Right lobe of liver (tissue), 6 donors: ENCODE measurements at places on chromosomes 7 and 10. TPM values are rescaled to one million over a fixed set of nuclear protein-coding genes. Genes with fewer than 3 reads are reported as not detected.

DNA sequence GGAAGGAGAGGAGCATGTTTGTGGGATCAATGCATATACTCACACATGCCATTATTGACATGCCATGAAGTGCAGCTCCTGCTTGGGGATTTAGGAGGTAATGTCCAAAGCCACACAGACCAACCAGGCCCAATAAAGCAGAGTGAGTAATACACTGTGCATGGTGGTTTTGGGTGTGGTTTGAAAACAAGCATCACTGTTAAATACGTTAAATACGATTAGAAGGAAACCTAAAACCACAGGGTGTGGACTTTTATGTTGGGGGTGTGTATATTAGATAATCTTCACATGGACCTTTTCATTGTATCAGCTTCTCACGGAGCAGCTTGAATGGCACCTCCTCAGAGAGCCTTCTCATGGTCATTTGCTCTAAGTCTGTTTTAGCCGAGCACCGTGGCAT, 10.4 kb upstream of the EIF3A start:
- no peak overlapping the region for H3K27ac ChIP-seq
- no peaks in the 10 kb centered on the region for H3K27me3 ChIP-seq
- DNase-seq: no peak
- H3K4me3 ChIP-seq: no peak overlapping the region
- H3K36me3 ChIP-seq: no peaks in the 10 kb centered on the region

Gene PSTK
- total RNA-seq: 4.0 TPM

- no peak overlapping the region for H3K27ac ChIP-seq
- no peaks in the 10 kb centered on the region for H3K36me3 ChIP-seq
- no peak for DNase-seq
- no peak overlapping the region for H3K4me3 ChIP-seq
- H3K27me3 ChIP-seq: no peaks in the 10 kb centered on the region
Observed at GRCh38 chr7:94251-94801, 98.0 kb upstream of the FAM20C start.

GRCh38 chr7:139682136-139683013, 95.4 kb downstream of the HIPK2 start:
- H3K36me3 ChIP-seq: no peaks in the 10 kb centered on the region
- H3K4me3 ChIP-seq: no peak overlapping the region
- H3K27ac ChIP-seq: peak overlapping the region; percentile 45
- H3K4me1 ChIP-seq: peaks cover 58% of the 10 kb centered on the region
- no peak for DNase-seq
- H3K27me3 ChIP-seq: no peaks in the 10 kb centered on the region

Gene BLNK
- 18.2 TPM for total RNA-seq

DNA sequence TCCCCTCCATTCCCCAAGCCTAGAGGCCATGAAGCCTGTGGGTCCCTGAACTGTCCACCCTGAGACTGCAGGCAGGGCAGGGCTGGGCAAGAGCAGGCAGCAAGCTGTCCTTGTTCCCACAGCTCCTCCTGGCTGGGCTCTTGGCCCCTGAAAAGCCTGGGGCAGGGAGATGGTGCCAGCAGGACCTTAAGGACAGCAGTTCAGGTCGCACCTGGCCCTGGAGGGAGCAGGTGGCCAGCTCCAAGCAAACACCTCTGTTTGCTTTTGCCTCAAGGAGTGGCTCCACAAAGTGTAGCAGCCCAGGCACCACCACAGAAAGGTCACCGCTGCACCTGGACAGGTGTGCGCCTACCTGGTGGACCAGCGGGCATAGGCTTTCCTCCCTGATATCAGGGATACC, 5.2 kb downstream of the RET start:
- DNase-seq: no peak
- H3K27me3 ChIP-seq: no peaks in the 10 kb centered on the region
- H3K4me1 ChIP-seq: no peaks in the 10 kb centered on the region
- no peaks in the 10 kb centered on the region for H3K36me3 ChIP-seq
- H3K27ac ChIP-seq: no peak overlapping the region

Gene ZNF804B
- total RNA-seq: not detected

DNA sequence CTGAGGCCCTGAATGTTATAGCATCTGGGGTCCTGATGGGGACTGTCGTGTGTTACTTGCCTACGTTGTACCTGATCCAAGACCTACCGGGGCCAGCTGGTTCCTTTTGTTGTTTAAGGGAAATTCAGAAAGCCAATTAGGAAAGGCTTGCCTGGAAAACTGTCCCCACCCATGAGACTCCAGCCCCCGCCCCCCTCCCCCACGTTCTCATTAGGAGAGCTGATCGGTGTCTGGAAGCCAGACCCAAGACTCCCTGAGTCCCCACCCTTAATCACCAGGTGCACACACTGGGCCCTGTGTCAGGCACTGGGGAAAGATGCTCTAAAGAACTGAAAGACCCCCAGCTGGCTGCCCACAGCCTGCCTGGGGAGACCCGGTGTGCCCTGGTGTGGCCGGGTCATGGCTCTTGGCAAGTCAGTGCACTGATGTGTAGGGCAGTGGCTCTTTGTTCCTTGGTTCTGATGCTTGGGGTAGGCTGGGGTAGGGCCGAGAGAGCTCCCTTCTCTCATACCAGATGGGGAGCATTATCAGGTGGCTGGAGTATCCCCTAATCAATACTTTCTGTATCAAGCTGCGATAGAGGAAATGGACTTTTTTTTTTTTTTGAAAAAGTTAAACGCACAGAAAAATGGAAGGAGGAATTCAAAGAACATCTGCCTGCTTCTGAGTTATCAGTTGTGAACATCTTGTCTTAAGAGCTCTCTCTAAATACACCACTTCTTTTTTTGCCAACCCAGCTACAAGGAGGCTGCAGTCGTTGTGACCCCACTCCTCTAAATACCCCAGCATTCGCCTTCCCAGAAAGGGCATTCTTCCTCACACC, 16.9 kb downstream of the TSPAN15 start:
- H3K4me3 ChIP-seq: no peak overlapping the region
- no peak for DNase-seq
- H3K36me3 ChIP-seq: no peaks in the 10 kb centered on the region
- no peaks in the 10 kb centered on the region for H3K27me3 ChIP-seq
- no peak overlapping the region for H3K27ac ChIP-seq

Gene NXPH1
- not detected for total RNA-seq

Gene GPRIN2
- 0.84 TPM for total RNA-seq

Gene WEE2
- not detected for total RNA-seq

- H3K36me3 ChIP-seq: no peaks in the 10 kb centered on the region
- H3K4me1 ChIP-seq: no peaks in the 10 kb centered on the region
- H3K27ac ChIP-seq: no peak overlapping the region
- H3K4me3 ChIP-seq: no peak overlapping the region
- no peaks in the 10 kb centered on the region for H3K27me3 ChIP-seq
Observed at GRCh38 chr7:54788664-54789063, 29.7 kb upstream of the SEC61G start.

Gene SLC16A12
- total RNA-seq: 0.88 TPM

DNA sequence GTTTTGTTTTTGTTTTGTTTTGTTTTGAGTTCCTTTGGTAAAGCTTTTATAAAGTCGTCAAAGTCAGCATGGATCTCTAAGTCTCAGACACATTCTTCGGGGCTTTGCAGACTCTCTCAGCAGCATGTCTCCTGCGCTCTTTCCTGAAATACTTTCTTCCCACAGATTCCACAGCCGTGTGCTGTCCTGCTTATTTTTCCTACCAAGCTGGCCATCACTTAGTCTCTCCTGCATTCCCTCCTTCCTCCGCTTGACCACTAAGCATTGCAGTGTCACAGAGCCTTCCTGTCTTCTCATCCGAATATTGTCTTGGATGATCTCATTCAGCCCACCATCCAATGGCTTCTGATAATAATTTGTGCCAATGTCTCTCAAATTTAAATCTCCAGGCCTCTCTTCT, 434.3 kb upstream of the C7orf33 start:
- DNase-seq: no peak
- no peaks in the 10 kb centered on the region for H3K27me3 ChIP-seq
- H3K27ac ChIP-seq: no peak overlapping the region

DNA sequence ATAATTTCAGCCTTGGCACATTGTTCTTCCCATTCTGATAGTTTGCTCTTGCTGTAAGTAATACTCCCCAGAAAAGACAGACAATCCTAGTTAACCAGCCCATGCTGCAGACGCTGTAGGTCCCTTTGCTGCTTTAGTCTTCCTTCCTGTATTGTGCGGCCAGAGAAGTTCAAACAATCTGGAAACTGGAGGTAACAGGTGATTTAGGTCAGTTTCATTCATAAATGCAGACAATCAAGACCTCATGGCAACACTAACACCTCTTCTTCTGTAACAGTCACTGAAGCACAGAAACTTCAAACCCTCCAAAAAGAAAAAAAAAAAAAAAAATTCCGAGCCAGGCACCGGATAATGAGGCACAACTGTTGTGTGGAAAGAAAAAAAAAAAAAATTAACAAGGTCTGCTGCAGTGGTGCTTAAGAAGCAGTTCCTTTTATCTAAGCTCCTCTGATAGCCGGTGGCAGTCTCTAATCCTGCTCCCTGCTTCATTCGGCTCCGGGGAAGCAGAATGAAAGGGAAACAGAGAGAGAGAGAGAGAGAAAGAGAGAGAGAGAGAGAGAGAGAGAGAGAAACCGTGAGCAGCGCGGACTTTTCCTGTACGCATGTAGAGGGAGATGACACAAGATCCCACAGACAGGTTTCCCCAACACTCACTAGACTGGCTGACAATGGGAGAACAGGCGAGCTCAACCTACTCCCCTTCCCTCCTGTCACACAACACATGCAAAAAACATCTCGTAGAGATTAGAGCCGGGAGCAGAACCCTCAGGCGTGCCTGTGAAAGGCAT, at the start of gene SEMA3A:
Gene SEMA3A (minus strand): TSS at position 306 of the 788 bp plus-strand sequence. CDS start 203 bp downstream, at position 103.
- H3K4me3 ChIP-seq: peak within 1 kb of the TSS; percentile 22
- no peaks in the 10 kb centered on the region for H3K36me3 ChIP-seq
- H3K4me1 ChIP-seq: no peaks in the 10 kb centered on the region
- no peak for DNase-seq
- H3K27me3 ChIP-seq: no peaks in the 10 kb centered on the region
- H3K27ac ChIP-seq: no peak within 1 kb of the TSS

DNA sequence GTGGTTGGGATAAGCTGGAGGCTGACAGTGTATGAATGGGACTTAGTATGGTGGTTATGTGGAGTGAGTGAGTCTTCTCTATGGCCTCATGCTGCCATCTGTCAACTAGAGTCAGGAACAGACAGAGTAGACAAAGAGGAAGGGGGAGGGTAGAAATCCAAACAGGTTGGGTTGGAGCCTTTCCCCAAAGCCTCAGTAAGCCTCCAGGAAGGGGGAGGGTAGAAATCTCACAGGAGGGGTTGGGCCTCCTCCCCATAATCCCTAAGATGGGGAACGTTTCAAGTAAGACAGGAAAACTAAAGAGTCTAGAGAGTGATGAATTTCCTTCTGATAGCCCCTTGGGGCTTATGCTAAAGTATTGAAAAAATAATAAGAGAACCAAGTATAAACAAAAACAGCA, 2.0 kb upstream of the AKR1B15 start:
- H3K27ac ChIP-seq: no peak overlapping the region
- no peaks in the 10 kb centered on the region for H3K36me3 ChIP-seq
- no peaks in the 10 kb centered on the region for H3K4me1 ChIP-seq
- no peak overlapping the region for H3K4me3 ChIP-seq
- no peak for DNase-seq
